ENCODE measurements at places on chromosomes 12 and 14.

DNA sequence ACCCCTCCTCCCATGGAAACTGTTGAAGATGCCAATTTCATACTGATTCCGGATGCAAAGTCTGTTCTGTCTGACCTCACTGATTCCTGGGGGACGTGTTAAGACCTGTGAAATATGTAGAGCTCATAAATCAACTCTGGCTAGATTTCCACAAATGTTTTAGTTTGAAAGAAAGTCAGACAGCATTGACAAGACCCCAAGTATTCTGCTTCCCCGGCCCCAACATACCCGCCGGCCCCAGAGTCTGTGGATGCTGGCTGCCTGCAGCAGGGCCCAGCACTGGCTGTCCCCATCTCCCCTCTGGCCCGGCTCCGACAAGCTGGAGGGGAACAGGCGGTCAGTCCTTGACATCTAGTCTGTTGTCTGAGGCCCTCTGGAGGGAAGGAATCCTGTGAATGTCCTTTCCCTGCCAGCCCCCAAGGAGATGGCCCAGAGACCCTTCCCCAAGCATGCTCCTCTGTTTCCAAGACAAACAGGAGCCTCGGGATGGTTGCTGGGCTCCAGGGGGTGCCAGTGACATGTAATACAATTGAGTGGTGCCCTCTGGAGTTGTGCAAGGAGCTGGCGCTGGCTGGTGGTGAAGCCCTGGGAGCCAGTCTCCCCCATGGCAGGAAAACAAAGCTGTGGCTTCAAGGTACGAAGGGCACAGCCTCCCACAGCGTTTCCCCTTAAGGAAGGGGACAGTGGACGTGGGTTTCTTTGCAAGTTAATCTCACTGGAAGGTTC, 22.3 kb downstream of the FBLN5 start:
- peak; percentile 47 for DNase-seq

GRCh38 chr14:81305743-81306142, 85.0 kb upstream of the GTF2A1 start:
- DNase-seq = no peak

DNA sequence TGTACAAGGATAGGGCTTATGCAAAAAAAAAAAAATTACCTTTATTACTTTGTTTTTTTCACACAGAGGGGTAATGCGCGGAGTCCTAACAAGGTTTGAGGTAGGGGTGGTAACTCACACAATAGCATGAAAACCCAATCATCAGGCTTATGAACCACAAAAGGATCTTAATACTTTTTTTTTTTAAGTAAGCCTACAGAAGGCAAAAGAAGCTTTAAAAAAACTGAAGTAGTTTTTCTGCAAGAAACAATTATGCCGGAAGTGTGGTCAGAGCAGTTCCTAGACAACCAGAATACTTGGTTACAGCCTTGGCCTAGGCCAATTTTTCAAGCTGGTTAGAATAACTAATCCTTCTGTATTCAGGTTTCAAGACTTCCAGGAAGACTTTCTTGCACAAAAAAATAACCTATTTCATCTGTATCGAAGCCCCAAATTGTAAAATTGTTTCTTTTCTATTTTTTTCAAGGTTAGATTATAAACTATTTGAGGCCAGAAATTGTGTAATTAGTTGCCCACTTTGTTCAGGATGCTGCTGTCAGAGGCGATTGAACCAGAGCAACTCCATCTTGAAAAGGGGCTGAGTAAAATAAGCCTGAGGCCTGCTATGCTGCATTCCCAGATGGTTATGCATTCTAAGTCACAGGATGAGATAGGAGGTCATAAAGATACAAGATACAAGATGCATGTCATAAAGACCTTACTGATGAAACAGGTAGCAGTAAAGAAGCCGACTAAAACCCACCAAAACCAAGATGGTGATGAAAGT, 1.8 kb upstream of the GNS start:
- DNase-seq = no peak

GRCh38 chr14:75980856-75981255, 939 bp downstream of the TGFB3 start:
- no peak for DNase-seq

- DNase-seq = peak; percentile 16
Observed at GRCh38 chr14:73567951-73568885, 795 bp upstream of the ACOT2 start.

DNA sequence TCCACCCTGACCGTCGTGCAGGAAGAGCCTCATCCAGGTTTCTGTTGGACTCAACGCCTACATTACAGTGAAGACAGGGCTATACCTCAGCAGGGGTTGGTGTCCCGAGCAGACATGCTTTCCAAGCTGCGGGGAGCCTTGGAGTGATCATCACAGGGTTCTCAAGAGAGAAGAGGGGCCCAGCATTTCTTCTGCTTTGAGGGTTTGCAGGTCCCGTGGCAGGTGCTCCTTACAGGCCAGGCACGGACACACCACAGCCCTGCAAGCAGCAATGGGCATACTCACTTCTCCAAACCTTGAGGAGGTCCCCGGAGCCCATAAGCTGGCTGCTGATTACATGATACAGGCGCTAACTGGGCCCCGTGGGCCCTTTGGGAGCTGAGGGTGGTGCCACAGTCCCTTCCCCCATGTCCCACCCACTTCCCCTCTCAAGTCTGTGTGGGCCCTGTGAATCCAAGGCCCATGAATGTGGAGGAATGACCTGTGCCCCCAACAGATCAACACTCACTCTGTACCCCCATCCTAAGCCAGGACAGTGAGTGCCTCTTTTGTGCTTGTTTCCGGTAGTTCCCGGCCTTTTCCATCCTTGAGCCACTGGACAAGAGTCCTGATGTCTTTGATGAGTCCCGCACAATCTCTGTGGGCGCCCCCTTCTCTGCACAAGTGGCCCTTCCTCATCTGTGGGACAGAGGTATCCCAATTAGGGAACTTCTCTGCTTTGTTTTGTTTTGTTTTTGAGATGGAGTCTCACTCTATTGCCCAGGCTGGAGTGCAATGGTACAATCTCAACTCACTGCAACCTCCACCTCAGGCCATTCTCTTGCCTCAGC, 1.1 kb downstream of the AQP2 start:
- no peak for DNase-seq

DNA sequence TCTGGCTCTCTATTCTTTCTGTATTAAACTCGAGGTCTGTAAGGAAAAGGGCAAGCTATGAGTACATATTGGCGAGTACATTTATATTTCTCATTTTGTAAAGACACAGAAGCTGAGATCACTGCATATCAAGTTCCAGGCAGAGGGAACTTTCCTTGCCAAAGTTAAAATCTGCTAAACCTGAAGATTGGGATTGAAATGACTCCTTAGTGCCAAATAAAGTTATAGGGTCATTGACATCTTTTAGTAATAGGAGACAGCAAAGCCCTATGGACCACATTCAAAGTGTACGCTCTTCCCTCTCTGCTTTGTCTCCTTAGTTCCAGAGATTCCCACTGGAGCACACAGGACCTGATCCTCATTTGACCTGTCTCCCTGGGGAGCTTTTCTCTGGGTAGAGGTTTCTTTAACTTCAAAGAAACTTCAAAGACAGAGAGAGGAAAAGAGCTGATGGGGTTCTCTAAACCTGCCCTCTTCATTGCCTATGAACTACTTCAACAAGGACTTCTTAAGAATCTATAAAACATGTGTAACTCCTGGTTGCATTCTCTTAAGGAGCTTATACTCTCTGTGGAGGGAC, 42.6 kb upstream of the PTPRR start:
- DNase-seq = no peak

DNA sequence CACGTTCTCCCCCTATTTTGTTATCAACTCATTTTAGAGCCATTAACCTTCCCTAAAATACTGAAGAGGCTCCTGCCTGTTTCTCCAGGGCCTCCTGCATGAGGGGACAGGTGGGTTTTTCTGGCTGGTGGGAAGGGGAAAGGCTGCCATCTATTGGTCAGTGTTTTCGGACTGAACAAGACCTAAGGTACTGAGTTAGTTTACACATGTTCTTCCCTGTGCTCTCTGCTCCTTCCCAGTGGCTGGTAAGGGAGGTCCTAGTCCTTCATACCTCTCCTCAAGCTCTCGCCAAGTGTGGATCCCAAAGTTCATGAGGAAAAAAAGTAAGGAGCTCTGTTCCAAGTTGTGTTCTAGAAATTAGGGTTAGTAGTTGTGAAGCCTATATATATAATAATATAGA, 357.5 kb downstream of the FSCB start:
- peak; percentile 43 for DNase-seq

- peak; percentile 99 for DNase-seq
Observed at GRCh38 chr14:69484444-69485314, at the start of gene PLEKHD1. PLEKHD1 (plus strand) TSS chr14:69484728; CDS start chr14:69484966, 238 bp downstream.

DNA sequence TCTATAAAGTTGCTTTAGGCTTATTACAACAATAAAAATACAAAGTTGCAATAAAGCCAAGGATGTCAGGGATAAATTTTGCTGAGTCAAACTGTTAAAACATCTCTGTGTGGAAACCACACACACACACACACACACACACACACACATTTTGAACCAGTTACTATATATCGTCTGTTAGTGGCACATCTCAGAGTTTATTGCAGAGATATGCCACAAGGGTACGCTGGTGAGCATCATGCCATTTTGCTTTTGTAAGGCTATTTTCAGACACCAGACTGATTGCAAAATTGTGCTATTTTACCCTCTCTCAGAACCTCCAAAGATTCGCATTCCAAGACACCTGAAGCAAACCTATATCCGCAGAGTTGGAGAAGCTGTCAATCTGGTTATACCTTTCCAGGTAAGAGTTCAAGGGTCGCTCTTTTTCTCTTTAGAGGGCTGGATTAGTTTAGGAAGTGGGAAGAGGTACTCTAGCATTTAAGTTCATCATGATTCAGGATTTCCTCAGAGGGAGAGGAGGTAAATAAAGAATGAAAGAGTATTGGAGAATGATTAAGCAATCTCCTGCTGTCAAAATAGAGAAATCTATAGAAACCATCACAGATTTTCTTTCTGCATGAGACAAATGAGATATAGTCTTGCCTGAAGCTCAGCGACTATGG, 27.3 kb upstream of the CHPT1 start:
- DNase-seq = peak; percentile 14

DNA sequence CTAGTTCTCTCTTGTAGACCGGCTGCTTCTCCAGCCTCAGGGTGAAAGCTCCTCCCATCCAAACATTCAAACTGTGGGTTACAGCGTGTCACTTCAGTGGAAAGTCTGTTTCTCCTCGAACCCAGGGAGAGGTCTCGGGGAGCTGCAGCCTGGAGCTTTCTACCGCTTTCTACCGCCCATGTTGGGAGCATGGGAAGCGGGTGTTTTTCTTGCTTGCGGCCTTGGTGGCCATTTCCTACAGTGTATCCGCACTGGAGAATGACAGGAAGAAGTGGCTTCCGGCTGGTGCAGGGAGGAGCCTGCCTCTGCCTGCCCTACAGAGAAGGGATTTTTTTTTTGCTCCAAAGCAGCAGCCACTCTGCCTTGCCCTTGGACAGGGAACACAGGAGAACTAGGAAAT, 21.2 kb downstream of the ZFP36L1 start:
- no peak for DNase-seq

- no peak for DNase-seq
Observed at GRCh38 chr14:95185767-95186392, 28.6 kb upstream of the DICER1 start.

GRCh38 chr12:2691345-2692071, 103.3 kb upstream of the FKBP4 start:
- peak; percentile 91 for DNase-seq

DNA sequence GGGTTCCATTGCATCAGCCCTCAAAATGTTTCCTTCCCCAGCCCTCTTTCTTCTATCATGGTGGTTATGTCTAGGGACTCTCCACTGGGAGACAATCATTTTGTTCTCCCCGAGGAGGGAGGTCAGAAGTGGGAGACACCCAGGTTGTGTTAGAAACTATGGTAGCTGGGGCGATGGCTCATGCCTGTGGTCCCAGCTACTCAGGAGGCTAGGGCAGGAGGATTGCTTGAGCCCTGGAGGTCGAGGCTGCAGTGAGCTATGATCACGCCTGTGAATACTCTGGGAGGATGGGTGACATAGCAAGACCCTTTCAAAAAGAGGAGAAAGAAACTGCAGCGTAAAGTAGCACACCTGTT, 13.0 kb upstream of the LRRC23 start:
- no peak for DNase-seq

Measured in H7 (cell line).